ENCODE measurements at places on chromosomes 4 and X.
A peak's percentile ranks its signal among the peaks of the same experiment; 100 is the strongest.

- DNase-seq, result no peak
These were observed 74.5 kb upstream of the NKX1-1 start for GRCh38 chr4:1480720-1481119.

DNA sequence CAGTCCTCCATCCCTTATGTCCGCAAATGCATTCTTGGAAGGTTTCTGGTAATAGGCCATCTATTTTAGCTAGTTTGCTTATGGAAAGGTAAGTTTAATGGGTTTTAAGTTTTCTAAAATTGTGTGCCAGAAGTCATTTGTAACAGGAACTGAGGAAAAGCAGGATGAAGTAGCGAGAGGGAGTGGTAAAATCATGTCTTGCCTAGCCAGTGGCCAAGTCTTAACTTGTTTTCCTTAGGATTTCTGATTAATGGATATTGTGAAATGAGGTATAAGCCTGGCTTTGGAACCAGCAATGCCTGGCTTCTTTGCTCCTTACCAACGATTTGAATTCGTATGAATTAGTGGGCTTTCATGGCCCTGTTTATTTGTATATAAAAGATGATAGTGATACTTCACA lies 7.3 kb downstream of the SEC24B start:
- DNase-seq, result no peak

- no peak for DNase-seq
These were observed 51.5 kb upstream of the ATOH1 start for GRCh38 chr4:93777081-93777460.

- DNase-seq, result peak; percentile 32
These were observed 37.2 kb downstream of the PCGF3 start for GRCh38 chr4:742742-743311.

DNA sequence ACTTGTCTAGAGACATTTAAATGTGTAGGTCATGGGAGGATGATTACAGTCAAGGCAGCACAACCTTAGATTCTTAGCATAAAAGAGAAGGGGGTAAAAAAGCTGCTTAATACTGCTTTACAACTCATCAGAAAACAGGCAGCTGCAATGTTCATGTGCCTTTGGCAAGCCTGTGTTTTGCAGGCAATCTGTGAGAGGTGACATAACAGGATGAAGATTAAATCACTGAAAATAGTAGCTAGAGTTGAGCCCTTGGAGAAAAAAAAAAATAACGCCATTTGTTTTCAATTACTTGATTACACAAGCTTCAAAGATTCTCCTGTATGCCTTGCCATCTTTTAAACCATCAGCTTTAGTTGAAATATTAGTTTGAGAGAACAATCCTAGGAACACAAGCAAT lies 847.6 kb upstream of the LCORL start:
- DNase-seq, result no peak

DNA sequence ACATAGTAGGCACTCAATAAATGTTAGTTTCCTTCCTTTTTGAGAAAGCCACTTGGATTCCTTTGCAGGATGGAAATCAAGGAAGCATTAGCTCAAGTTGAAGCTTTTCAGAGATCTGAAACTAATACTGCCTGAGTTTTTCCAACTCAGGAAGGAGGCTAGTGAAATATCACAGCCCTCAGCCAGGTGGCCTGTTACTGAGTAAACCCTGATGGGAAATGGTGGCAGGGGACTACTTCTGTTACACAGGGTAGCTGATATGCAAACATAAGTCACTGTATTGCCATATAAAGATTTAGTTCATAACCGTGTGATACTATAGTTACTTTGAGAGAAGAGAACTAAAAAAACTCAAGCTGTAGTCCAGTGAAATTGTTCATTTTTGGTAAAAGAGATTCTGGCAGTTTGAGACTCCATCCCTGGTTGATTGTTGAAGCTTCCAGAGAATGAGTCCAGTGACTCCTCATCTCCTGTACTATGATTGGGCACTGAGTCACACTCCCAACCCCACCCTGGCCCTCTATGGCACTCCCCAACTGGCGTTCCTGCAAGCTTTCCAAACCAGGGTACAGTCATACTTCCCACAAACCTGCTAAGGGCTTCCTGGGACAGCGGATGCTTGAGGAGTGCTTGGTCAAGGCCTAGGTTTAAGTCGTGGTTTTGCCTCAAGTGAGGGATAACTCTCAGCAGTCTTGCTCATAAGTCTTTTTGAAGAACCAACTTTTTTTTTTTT lies 81.8 kb downstream of the MID1IP1 start:
- peak; percentile 81 for DNase-seq

GRCh38 chrX:111867236-111867635 lies 8.7 kb upstream of the TRPC5OS start:
- no peak for DNase-seq

DNA sequence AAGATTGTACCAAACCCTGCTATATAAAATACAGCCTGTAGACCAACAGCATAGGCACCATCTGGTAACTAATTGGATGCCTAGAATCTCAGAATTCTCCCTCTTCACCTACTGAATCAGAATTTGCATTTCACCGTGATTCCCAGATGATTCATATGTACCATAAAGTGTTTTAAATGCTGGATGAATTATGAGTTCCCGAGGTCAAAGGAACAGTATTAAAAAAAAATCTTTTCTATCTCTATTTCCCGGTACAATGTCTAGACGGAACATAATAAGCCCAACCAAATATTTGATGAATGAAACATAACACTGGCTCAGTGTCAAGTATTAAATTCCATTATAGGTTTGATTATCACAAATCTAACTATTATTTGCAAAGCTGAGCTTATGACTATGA lies 280.0 kb downstream of the ANKRD50 start:
- DNase-seq, result peak; percentile 24

GRCh38 chr4:169315530-169316343 lies 45.0 kb upstream of the SH3RF1 start:
- peak; percentile 29 for DNase-seq

- DNase-seq, result no peak
These were observed 47.5 kb upstream of the BCOR start for GRCh38 chrX:40145001-40145922.

DNA sequence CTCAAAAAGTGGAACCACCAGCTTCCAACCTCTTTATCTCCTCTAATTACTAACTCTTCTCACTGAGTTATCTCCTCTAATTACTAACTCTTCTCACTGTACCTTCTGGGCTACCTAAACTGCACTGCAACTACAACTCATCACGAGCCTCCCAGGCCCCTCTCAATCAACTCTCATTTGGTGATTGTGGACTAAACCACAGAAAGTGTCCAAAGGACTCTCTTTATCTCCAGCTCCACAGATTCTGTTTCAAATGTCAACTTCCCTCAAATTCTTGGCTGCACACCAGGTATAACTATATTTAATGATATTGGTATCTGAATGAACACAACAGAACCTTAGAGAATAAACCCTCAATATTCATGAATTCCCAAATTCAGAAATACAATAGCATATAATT lies 182.9 kb downstream of the MAML3 start:
- DNase-seq, result no peak

- no peak for DNase-seq
These were observed 25.9 kb downstream of the TNIP3 start for GRCh38 chr4:121138039-121138825.

DNA sequence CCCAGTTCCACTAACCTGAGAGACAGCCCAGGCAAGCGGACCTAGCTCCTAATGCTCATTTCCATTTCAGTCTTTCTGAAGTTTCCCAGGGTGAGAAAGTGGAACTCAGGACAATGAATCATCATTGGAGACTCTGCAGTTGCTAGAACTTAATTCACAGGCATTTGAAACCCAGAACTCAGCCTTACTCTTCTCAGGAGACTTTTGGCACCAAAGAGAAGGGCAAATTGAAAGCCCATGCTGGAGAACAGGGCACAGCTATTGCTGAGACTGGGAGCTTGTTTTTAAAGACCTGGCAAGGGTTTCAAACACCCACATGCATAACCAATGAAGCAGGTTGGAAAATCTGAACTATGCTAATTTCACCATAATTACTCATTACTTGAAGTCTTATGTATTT lies 36.0 kb downstream of the BST1 start:
- no peak for DNase-seq

GRCh38 chr4:92566269-92566668 lies 262.5 kb downstream of the GRID2 start:
- no peak for DNase-seq

- DNase-seq, result no peak
These were observed 32.3 kb downstream of the CHRNA9 start for GRCh38 chr4:40367451-40367850.

DNA sequence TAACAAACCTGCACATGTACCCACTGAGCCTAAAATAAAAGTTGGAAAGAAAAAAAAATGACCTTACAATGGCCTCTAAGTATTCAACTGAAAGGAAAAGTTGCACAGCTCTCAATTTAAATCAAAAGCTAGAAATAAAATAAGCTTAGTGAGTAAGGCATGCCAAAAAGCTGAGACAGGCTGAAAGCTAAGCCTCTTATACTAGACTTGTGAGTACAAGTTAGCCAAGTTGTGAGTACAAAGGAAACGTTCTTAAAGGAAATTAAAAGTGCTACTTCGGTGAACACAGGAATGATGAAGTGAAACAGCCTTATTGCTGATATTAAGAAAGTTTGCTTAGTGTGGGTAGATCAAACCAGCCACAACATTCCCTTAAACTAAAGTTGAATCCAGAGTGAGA lies 707.9 kb upstream of the PITX2 start:
- no peak for DNase-seq

DNA sequence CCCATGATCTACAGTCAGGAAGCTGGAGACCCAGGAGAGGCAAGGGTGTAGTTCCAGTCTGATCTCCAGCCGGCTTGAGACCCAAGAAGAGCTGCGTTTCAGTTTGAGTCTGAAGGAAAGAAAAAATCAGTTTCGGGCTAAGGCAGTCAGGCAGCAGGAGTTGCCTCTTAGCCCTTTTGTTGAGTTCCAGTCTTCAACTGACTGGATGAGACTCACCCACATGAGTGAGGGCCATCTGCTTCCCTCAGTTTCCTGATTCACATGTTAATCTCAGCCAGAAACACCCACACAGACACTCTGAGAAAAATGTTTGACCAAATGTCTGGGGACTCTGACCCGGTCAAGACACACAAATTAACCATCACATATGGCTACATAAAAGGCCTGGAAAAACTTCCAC lies 73.6 kb upstream of the ELOVL6 start:
- no peak for DNase-seq

GRCh38 chrX:125395626-125396025 lies 76.0 kb downstream of the TEX13C start:
- no peak for DNase-seq

DNA sequence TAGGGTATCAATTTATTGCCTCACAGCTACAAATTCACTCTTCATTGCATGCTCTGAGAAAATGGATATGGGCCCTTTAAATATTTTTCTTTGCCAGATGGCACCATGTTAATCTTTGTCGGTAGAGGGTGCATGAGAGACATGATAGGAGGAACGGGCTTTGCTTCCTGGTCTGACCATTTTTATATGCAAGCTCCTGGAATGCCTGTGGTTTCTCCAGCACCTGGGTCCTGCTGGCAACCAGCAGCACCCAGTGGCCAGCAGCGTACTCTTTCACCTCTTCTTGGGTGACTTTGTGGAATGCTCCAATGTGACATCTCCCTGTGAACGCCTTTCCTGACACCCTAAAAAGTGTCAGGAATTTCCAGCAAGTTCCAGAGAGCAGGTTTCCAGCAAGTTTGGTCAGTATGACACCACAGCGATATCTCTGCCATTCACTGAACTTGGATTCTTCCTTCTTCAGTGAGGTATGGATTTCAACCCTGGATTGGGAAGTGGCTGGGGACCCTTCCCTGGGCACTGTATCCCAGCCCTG lies 140.3 kb upstream of the PGRMC2 start:
- DNase-seq, result peak; percentile 91

DNA sequence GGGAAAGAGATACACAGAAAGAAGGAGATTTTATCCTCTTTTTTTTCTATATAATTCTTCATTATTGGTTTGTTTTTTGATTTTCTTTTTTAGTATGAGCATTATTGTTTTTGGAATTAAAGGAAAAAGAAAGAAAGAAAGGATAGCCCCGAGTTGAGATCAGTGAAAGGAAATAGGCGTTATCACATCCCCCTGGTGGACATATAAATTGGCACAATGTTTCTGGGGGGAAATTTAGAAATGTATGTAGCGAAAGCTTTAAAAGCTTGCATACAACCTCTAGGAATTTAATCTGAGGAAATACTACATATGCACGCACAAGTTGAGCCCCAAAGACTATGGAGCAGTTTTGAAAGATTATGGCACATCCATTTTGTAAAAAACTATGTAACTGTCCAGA lies 226.3 kb upstream of the LDB2 start:
- DNase-seq, result no peak

- no peak for DNase-seq
These were observed 205.6 kb upstream of the HS3ST1 start for GRCh38 chr4:11634283-11634682.

- DNase-seq, result no peak
These were observed 60.1 kb upstream of the ACSL4 start for GRCh38 chrX:109793191-109793590.

DNA sequence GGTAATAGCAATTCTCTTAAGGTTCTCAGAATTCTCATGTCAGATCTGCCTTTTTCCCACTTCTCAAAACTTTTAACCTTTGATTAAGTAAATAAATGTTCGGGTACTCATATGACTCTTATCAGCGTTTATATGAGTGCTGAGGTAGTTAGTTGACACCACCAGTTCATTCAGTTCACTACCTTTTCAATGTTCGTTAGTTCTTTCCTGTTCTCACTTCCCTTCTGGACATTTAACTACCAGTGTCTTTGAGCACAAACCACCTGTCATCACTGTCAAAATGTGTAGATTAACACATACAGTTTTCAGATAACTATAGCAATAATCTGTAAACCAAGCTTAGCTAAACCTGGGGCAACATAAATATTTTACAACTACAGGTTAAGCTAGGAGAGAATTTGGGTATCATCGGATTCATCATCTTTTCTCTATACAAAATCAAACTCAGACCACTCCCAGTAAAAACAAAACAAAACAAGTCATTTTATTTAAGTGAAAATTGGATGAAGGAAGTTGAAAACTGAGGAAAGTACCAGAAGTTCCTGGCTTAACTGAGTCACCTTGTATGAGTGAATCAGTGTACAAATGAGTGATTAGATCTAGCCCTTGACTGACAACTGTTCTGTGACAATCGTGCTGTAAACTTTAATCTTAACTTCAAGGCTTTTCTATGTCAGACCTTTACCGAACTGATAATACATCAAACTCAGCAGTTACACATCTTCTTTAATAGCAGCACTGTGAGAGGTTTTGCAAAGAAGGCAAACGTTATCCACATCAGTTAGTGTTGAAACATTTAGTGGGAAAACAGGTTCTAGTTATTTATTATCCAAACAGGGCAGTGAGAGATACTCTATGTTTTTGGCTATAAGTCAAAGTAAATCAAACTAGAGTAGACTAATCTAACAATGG lies 41.9 kb downstream of the ARHGEF38 start:
- no peak for DNase-seq

Data from A172 (cell line).